ENCODE measurements at places on chromosomes 6 and 20.

GRCh38 chr20:33437141-33437911 lies 6.2 kb downstream of the SNTA1 start:
- DNase-seq = no peak

DNA sequence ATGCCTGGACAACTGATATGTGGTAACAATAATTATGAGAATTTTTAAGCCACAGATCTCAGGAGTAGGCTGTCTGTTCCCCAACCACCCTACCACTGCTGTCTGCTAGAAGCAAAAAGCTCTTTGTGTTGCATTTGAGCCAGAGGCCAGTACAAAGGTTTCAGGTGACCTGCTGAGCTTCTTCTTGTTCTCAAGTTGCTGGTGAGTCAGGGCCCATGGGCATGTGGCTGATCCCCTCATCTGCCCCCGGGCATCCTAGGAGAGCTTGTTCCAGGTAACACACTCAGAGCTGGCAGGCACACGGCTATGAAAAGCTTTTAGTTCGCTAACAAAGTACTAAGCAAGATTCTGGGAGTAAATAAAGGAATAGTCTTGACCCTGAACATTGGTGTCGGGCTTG lies 285.3 kb downstream of the CDC5L start:
- no peak for DNase-seq

DNA sequence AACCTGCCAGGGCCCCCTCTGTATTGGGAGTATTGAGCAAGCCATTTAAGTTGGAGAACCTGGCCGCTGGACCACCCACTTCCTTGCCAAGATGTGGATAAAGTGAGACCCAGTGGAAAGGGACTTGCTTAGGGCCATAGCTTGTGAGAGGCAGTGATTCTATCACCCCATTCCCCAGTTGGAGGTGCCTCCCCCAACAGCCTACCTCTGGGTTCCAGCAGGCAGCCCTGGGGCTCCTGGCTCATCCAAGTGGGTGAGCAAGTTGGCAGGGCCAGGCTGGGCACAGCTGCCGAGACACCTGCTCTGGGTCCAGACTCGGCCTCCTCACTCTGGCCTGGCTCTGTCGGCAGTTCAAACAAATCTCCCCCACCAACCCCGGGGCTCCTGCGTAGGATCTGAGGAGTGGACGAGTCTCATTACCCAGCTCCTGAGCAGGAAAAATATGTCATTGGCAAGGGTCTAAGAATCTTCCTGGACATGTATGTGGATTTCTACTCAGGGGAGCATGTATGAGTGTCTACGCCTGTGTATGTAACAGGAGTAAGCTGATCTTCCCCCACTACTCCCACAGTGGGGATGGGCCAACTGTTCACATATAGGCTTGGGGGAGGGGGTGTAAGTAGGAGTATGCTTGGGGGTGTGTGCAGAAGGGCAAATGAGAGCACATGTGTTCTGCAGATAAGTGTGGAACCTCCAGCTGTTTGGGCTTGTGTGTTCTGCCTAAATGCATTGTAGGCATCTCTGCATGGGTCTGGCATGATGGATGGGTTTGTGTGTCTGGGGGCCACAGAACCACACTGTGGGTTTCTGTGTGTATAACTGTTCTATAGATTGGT lies 1.9 kb downstream of the ID1 start:
- DNase-seq = no peak

- DNase-seq = no peak
Observed at GRCh38 chr6:35093118-35093445, 48.1 kb downstream of the TCP11 start.

DNA sequence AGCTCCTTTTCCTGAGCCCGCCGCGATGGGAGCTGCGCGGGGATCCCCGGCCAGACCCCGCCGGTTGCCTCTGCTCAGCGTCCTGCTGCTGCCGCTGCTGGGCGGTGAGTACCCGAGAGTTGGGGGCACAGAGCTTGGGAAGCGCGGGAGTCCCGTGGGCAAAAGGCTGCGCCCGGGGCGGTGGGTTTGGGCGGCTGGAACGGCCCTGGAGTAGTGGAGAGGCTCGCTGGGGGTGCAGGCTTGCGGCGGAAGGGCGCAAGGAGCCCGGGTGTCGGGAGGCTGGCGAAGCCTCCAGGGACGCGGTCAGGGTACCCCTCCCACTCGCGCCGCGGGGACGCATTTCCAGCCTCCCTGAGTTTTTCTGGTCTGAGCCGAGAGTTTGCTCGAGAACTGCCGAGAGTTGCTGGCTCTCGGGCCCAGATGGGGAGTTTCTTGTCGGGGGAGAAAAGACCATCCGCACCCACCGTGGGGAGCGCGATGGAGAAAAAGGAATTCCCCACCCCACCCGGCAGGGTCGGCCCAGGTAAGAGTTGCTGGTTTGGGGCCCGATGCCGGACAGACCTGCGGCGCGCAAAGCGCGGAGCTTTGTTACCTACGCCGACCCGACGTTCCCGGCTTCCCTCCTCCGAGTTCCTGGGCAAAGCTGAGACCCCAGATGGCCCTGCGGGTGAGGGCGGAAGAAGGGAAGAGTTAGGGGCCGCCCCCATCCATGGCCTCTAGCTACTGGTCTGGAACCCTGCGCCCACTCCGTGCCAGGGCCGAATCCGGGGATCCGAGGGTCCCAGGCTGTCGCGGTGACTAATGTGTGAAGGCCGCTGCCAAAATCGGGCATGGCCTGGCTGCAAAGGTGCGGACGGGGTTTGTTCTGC lies 584 bp downstream of the PTK7 start:
- DNase-seq = no peak

- DNase-seq = no peak
Observed at GRCh38 chr20:44500221-44500620, 21.6 kb downstream of the SERINC3 start.

GRCh38 chr20:38216201-38216600 lies 44.3 kb downstream of the KIAA1755 start:
- no peak for DNase-seq

DNA sequence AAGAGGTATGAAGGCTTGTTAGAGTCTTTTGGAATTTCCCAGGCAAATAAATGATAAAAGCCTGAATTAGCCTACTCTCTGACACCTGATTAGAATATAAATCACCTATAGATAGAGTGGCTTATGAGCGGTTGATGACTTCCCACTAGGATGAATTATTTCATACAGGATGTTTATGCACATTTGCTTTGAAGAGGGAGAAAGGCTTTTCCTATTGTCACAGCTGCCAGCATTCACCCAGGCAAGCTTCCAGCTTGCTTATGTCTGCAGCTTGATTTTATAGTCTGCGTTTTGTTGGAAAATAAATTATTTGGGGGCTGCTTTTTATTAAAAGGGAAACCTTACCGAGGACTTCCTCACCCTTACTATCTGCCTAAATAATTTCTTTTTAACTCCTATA lies 51.3 kb upstream of the EIF2S2 start:
- DNase-seq = no peak

GRCh38 chr6:49790341-49790740 lies 3.3 kb upstream of the PGK2 start:
- DNase-seq = no peak

DNA sequence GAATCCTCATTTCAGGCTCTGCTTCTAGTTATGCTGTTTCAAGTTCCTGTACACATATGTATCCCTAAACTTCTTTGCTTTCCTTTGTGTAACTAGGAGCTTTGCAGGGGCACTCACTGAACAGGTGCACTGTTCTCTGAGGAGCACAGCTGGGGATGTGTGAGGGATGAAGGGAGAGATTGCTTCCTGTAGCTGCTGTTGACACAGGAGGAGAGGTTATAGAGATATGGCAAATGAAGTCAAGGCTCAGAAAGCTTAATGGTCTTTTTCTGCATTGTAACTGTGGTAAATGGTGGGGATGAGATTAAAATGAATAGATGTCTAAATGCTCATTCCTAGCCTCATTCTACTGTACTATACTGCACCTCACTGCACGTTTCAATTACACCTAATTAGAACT lies 454.3 kb downstream of the BTBD3 start:
- DNase-seq = no peak

GRCh38 chr6:18395177-18395855 lies 8.2 kb downstream of the RNF144B start:
- no peak for DNase-seq

GRCh38 chr6:20789162-20789561 lies 254.9 kb downstream of the CDKAL1 start:
- DNase-seq = no peak

- DNase-seq = no peak
Observed at GRCh38 chr6:22124756-22125155, 172.1 kb downstream of the PRL start.

- no peak for DNase-seq
Observed at GRCh38 chr20:49393803-49394202, 88.7 kb downstream of the KCNB1 start.

DNA sequence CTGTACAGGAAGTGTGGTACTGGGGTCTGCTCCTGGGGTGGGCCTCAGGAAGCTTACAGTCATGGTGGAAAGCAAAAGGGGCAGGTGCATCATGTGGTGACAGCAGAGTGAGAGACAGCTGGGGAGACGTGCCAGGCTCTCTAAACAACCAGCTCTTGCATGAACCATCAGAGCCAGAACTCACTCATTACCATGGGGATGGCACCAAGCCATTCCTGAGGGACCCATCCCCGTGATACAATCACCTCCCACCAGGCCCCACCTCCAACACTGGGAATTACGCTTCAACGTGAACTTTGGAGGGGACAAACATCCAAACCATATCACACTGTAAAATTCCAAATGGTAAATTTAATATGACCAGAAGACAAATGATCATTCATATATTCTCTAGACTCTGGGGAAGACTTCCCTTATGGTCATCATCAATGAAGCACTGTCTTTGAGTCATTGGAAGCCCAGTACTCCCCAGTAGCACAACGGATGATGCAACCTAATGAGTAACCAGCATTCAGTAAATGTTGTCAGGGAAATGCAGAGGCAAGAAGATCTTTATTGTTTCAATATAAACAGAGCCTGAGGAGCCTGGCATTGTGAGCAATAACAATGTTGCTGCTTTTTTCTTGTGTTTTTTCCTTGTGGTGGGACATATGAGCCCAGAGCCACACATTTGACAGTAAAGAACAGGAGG lies 48.2 kb upstream of the RALY start:
- DNase-seq = no peak

DNA sequence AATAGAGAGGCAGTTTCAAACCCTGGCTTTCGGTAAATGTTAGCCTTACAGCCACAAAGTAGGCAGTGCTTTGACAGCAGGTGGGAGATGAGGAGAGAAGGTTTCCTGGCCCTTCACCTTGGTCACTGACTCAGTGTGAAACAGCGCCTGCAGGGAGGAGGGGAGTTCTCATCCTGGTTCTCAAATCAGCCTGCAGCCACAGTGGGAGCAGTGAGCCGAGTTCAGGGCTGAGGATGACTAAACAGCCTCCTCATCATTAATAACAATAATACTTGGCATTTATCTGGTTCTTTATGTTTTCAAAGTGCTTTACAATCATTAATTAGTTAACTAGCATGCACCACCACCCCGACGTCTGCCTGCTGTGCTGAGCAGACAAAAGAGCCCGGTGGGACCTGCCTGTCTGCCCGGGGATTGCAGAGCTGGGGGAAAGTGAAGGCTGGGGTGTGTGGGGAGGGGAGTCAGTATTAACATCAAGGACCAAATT lies 59.6 kb downstream of the PRDM1 start:
- DNase-seq = no peak

- DNase-seq = no peak
Observed at GRCh38 chr20:57693670-57694329, 16.0 kb downstream of the PMEPA1 start.

- no peak for DNase-seq
Observed at GRCh38 chr20:49647550-49647949, 66.1 kb downstream of the B4GALT5 start.

DNA sequence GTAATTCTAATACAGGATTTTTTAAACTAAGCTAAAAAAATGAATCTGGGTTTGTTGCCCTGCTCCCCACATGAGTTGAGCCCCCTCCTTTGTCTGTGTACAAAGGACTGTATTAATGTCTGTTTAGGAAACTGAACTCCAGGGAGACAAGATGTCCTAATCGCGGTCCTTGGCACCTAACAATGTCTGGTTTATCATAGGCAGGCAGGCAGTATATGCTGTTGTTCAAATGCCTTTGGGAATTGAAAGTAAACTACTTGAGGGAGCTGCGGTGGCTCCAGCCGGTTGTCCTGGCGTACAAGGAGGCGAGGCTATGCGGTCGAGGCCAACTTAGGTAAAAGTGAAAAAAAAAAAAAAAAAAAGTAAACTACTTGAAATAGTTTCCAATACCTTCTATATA lies 98.5 kb downstream of the TULP4 start:
- DNase-seq = no peak

DNA sequence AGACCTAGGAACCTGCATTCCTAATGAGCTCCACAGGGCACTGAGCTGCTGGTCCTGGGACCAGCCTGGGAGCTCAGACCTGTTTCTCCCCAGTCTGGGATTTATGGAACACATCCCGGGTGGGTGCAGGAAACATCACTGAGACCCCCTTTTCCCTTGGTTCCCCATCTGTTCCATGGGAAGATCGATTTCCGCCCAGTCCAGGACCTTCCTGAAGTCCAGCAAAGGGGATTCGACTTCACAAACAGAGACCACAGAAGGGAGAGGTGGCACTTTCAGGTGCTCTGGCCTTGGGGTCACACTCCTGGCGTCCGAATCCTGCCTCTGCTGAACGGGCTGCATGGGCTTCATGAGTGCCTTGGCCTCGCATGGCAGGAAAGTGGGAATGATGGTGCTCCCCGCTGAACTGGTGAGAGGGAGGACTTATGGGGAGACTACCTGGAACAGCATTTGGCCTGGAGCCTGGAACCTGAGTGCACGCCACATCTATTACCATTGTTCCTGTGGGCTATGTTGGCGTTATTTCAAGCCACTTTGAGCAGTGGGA lies 296.3 kb downstream of the TAF4 start:
- no peak for DNase-seq

- no peak for DNase-seq
Observed at GRCh38 chr6:72748759-72749158, 126.9 kb downstream of the KCNQ5 start.

GRCh38 chr6:156269751-156270369 lies 507.3 kb upstream of the ARID1B start:
- no peak for DNase-seq

- no peak for DNase-seq
Observed at GRCh38 chr6:101443315-101443714, 49.8 kb downstream of the GRIK2 start.

- no peak for DNase-seq
Observed at GRCh38 chr6:56220078-56220477, 27.3 kb downstream of the COL21A1 start.

- no peak for DNase-seq
Observed at GRCh38 chr20:41358717-41359116, 7.9 kb downstream of the EMILIN3 start.

GRCh38 chr6:18350271-18350670 lies 36.9 kb upstream of the RNF144B start:
- DNase-seq = no peak

- no peak for DNase-seq
Observed at GRCh38 chr6:139591075-139591865, 216.8 kb upstream of the CITED2 start.

Measured in CD8-positive, alpha-beta memory T cell (primary cell).